ENCODE measurements at places on chromosomes 1 and 21.
A peak's percentile ranks its signal among the peaks of the same experiment; 100 is the strongest.

GRCh38 chr1:201706109-201706508 is 122.8 kb upstream of the IPO9 start:
- no peak for DNase-seq

DNA sequence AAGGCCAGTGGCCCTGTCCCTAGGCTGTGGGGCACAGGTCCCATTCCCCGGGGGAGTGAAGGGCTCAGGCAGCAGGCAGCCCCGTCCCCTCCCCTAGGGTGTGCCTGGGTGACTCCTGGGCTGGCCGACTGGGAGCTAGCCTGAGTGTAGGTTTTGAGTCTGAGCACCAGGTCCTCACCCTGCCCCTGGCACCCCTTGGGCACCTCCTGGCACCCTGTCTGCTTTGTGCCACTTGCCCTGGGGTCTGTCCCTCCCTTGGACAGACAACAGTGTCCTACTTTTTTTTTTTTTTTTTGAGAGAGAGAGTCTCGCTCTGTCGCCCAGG is 24.2 kb downstream of the RRP1 start:
- DNase-seq = no peak

DNA sequence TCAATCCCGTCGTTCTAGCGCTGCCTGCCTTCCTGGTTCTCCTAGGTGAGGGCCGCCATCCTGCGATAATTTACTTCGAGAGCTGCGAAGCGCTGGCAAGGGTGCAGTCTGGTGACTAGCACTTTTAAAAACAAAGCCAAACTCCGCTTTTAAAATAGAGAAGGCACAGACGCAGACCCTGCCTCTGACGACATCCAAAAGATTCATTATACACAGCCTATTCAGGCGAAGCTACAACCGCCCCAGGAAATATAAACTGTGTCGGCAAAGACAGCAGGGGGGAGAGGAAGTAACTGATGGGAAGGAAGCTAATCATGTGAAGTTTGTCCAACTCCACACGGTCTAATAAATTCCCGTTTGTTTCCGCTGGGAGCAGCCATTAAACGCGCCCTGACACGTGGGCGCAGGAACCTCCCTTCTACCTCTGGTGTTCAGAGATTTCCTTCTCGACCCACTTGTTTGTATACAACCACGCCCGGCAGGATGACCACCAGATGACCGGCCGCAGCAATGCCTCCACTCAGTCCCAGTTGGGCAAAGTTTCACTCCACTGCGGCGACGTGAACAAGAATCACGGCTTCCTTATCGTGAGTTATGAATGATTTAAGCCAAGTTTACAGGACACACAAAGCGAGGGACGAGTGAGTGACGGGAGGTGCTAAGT is 1.3 kb downstream of the GNG12 start:
- peak; percentile 54 for DNase-seq

- DNase-seq = no peak
Measured at GRCh38 chr1:112723511-112723839, 8.3 kb upstream of the PPM1J start.

- no peak for DNase-seq
Measured at GRCh38 chr1:2431103-2431502, 18.7 kb upstream of the PEX10 start.

DNA sequence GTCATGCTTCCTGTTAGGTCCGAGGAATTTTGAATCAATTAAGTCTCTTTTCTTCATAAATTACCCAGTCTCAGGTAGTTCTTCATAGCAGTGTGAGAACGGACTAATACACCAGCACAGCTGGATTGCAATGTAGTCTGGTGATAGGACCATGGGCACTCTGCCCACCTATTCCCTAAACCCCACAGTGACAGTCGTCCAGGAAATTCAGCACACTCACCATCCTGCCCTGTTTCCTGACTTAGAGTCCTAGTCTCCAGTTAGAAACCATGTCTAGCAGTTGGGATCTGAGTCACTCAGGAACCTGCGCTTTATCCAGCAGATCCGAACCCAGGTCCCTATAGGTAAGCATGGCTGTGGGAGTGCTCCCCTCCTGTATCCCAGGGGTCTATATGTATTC is 149.3 kb upstream of the TNR start:
- no peak for DNase-seq

DNA sequence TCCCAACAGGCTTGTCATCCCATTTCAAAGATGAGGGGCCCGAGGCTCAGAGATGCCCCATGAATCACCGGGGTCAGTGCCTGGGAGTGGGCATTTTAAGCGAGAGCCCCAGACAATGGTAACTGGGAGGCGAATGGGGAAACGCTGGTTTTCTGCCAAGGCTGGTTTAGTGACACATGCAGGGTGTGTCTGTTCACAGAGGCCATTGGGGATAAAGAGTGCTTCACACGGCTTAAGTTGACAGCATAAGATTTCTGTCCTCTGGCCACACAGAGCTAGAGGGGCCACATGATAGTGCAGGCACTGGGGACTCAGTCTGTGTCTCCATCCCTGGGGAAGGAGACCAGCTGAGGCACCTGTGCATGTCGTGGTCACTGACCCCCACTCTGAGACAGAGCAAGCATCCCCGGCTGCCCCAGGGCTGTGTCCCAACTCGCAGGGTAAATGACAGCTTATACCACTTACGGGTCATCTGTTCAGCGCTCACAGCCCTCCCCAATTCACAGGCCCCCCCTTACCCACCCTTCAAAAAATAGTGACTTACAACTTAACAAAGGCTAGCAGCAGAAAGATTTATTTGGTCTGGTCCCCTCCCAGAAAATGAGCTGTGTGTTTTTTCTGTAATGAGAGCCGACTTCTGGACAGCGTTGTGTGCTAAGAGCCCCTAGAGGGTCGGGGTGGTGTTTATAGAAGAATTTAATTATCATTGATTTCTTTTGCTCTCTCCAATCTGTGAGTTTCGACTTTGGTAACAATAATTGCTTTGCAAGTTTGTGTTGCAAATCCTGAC is 34.9 kb upstream of the ARHGEF16 start:
- DNase-seq = no peak

DNA sequence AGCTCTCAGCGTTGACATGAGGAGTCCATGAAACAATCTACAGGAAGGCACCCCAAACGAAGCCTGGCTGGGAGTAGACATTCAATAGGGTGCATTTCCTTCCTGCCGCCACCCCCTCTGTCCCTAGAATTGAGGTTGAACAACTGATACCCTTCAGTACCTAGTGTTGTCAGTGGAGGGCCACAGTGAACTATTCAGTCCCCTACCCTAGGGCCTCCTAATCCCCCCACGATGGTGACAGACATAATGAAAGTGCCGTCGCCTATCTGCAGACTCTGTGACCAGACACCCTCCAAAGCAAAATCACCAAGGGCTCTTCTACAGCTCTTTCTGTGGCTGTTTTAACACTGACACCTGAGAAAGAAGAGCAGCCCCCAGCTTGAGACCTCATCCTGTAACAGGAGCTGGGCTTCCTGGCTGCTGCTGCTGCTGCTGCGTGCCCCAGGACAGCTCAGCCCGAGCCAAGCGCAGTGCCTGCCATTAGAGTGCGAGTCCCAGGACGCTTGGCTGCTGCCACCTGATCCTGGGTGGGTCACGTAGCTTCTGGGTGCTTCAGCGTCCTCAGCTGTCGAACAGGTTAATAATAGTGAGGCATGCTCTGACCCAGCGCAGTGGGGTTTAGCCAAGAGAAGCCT is 183.0 kb downstream of the ZBTB18 start:
- DNase-seq = no peak

GRCh38 chr21:25494804-25495203 is 112.5 kb downstream of the MRPL39 start:
- DNase-seq = no peak
